ENCODE measurements at places on chromosomes 5 and 9. TPM values are rescaled to one million over a fixed set of nuclear protein-coding genes. Genes with fewer than 3 reads are reported as not detected.

KCNIP1 gene
- total RNA-seq: not detected

BAG1 gene
- total RNA-seq: 61.4 TPM

MLANA gene
- not detected for total RNA-seq

SLC34A3 gene
- total RNA-seq: not detected

MOB3B gene
- total RNA-seq: 0.25 TPM

Data from CD4-positive, alpha-beta T cell (primary cell).